ENCODE measurements at places on chromosomes 7 and 10.

GRCh38 chr7:25476863-25477499, 248.7 kb upstream of the NPVF start:
- no peak for DNase-seq

GRCh38 chr10:119242186-119242585, 34.8 kb downstream of the GRK5 start:
- DNase-seq: no peak

DNA sequence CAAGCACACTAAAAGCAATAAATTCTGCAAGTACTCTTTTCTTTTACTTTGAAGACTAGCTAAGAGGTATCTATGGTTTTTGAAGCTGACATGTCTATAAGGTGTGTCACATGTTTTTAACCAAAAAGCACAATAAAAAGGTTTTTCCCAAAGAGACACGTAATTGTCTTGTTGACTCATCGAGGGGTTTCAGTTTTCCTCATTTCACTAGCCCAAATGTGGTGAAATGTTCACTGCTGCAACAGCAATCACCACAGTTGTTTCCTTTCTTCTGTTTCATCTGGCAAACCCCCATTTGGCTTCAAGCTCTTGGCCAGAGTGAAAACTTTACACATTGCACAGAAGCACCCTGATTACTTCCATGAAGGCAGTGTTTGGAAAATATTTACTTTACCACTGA, 3.8 kb upstream of the HOXA4 start:
- DNase-seq: no peak

- DNase-seq: no peak
These were observed 84.8 kb downstream of the PLXNA4 start for GRCh38 chr7:132491391-132491945.

- DNase-seq: no peak
These were observed 61.5 kb upstream of the FERD3L start for GRCh38 chr7:19206721-19207120.

- DNase-seq: no peak
These were observed 1219.4 kb downstream of the TYW1 start for GRCh38 chr7:68216051-68216450.

DNA sequence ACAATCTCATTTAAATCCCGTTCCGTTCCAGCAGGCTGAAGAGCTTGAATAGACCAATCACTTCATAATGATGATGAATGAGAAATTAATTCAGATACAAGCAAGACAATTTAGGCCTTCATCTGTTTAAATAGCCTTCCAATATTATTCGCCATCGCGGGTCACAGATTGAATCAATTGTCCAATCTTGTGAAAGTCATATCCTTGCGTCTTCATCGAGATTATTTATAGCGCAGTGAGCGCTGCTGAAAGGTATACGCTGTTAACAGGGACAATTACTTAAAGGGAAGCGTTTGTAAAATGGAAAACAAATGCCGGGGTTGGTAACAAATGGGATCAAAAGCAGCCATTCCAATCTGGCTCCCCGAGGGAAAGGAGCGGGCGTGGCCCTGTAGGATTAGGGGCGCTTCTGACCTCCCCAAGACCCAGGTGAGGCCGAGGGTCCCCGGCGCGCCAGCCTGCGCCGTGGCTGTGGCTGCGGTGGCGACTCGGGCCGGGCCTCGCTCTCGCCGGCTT, 8.6 kb downstream of the EVX1 start:
- no peak for DNase-seq

GRCh38 chr7:3650844-3651243, 349.8 kb downstream of the SDK1 start:
- no peak for DNase-seq

Data from thymus (tissue), 14 donors.